ENCODE measurements at places on chromosomes 3 and 15.

- no peak for DNase-seq
These were observed 33.4 kb upstream of the LDHAL6B start for GRCh38 chr15:59173194-59173593.

DNA sequence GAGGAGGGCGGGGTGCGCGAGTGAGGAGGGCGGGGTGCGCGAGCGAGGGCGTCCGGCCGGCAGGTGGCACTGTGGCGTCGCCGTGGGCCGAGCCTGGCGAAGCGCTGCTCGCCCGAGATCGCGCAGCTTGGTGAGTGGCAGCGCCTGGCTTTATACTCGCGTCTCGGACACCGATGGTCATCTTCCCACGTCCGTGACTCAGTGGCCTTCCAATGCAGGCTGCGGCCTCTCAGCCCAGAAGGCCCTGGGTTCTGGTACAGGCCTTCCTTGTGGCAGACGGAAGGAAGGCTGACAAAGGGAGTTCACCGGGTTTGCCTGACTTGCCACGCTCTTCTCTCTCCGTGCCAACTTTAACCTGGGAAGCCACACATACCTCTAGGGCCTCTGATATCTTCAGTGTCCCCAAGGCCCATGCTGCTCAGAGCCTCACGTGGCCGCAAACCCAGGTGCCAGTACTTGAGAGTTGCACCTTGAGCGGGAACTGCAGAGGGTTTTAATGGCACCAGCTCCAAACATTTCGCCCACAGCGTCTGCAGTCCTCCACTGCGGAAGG is 195.3 kb upstream of the LYSMD4 start:
- DNase-seq, result peak; percentile 16

GRCh38 chr3:9897408-9898372 is 5.0 kb upstream of the IL17RE start:
- DNase-seq, result peak; percentile 25

DNA sequence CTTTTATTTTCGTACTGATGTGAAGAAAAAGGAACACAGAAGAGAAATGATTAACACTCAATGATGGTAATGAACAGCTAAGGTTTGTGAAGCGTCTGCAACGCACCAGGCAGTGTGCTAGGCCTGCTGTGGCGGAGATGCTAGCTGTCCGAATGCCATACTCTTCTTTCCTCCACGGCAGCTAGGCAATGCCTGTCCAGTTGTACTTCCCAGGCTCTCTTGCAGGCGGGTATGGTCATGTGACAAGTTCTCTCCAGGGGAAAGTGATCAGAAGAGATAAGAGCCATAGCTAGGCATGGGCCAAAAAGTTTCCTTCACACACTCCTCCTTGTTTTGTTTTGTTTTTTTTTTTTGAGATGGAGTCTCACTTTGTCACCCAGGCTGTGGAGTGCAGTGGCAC is 6.7 kb downstream of the TADA3 start:
- no peak for DNase-seq

DNA sequence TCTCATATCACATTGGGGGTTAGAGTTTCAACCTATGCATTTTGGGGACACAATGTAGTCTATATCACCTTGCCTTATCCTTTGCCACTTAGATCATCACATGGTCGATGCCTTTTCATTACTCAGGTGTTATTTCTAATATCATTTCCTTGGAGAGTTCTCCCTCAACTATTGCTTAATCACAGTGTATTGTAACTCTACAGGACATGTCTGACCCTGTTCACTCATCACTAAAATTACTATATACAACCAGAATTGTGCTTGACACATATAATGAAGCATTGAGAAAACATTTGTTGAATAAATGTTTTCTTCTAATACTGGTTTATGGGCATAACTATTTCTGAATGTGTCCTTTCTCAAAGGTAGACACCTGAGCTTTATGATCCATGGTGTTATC is 207.4 kb downstream of the EPHA6 start:
- DNase-seq, result no peak

GRCh38 chr15:89196994-89197393 is 24.4 kb downstream of the RLBP1 start:
- no peak for DNase-seq

Measured in glomerular endothelial cell (primary cell).